Articular chondrocyte of knee joint (primary cell): ENCODE measurements at places on chromosomes 11 and 22. TPM values are rescaled to one million over a fixed set of nuclear protein-coding genes. Genes with fewer than 3 reads are reported as not detected.

The ESAM gene
- 0.13 and 0.54 TPM in 2 replicates for total RNA-seq

The MAPK1 gene
- 62.1 and 76.5 TPM in 2 replicates for total RNA-seq

The MRGPRF gene
- 26.2 and 43.4 TPM in 2 replicates for total RNA-seq

The RIMBP3B gene
- total RNA-seq = 0.13 and 0.22 TPM in 2 replicates

The CHRNA10 gene
- 0.43 and 1.3 TPM in 2 replicates for total RNA-seq

The SLC25A17 gene
- 16.2 and 22.3 TPM in 2 replicates for total RNA-seq

The MPEG1 gene
- not detected in 2 replicates for total RNA-seq

The TBX1 gene
- under 0.01 TPM in 1 of 2 replicates, not detected in the other for total RNA-seq

The MS4A15 gene
- not detected in 2 replicates for total RNA-seq

The SPON1 gene
- 3.6 and 5.4 TPM in 2 replicates for total RNA-seq

The ACR gene
- not detected in 2 replicates for total RNA-seq
